Skin of body (tissue), 3 donors: ENCODE measurements at places on chromosomes 2 and 18. TPM values are rescaled to one million over a fixed set of nuclear protein-coding genes. Genes with fewer than 3 reads are reported as not detected.

GRCh38 chr2:78978340-78978739 is 47.2 kb upstream of the REG3G start:
- DNase-seq: no peak

DNA sequence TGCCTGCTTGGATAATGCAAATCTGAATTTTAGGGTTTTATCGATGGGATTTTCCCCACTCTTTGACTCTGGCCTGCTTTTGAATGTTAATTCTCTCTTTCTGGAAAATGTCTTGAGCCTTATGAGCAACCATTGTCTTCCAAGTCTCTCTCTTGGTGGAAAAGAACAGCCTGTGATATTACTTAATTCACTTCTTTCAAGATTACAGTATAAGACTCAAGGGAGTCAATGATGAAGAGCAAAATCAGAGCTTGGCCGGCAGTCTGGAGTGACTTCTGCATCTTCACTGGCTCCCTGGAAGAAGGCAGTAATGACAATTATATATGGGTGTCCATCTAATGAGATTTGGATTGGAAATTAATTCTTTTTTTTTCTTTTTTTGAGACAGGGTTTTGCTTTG is 122.9 kb upstream of the ZEB2 start:
- DNase-seq: no peak

C2orf15 gene
- total RNA-seq: 1.4 TPM

DNA sequence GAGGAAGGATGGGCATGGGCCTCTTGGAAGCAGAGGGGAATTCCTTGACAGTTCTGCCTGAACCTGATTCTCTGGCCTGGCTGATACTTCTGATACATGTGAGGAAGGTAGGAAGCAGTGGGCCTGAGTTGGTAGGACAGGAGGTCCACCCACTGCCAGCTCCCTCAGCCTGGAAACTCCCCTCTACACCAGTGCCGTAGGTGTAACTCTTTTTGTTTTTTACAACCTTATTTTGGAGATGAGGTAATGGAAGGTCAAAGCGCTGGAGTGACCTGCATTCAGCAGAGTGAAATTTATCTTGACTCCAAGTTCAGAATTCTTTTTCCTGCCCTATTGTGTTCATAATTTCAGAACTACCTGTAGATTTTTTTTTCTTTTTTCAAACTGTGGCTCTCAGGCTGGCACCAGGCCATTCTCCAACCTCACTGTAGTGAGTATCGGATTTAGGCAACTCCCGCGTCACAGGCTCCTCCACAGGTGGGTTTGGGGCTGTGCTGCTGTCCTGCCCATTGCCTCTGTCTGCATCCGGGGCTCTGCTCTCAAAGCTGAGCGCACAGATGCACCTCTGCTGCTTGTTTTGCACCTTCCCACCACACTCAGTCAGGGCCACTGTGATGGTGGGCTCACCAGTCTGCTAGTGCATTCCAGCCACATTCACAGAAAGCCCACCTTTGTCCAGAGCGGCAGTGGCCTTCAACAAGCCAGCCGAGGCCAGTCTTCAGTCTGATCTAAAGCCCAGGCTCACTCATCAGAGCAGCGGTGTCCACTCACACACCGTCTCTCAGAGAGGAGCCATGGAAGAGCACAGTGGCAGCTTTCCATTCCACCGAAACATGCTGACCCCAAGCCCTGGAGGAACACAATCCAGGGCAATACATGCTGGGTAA is 87.2 kb downstream of the UXS1 start:
- no peak for DNase-seq

DNA sequence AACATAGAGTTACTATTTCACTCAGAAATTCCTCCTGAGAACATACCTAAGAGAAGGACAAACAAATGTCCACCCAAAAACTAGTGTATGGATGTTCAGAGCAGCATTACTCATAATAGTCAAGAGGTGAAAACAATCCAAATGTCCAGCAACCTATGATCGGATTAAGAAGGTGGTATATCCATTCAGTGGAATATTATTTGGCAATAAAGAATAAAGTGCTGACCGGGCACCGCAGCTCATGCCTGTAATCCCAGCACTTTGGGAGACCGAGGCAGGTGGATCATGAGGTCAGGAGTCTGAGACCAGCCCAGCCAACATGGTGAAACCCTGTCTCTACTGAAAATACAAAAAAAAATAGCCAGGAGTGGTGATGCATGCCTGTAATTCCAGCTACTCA is 182.8 kb upstream of the AGAP1 start:
- DNase-seq: no peak

APCDD1 gene
- total RNA-seq: 125 TPM

DNA sequence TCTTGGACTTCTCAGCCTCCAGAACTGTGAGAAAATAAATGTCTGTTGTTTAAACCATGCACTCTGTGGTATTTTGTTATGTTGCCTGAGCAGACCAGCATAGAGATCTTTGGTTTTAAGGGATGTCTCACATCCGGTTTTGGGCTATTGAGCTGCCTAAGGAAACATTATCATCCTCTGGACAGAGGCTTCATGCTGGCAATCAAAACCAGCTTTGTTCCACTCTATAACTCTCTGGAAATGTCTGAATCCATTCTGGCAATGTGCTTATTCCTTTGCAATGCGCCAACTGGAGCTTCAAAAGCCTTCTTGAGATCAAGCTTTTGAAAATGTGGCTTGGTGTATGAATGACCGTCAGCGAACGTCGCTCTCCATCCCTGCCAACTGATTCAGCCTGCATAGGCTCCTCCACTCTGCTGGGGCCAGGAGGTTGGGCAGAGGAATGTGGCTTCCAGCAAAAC is 183.6 kb upstream of the MGAT5 start:
- no peak for DNase-seq

- no peak for DNase-seq
Measured at GRCh38 chr2:185137700-185138099, 539.4 kb downstream of the ZNF804A start.

GRCh38 chr2:135265960-135266490 is 213.9 kb downstream of the RAB3GAP1 start:
- DNase-seq: no peak

DNA sequence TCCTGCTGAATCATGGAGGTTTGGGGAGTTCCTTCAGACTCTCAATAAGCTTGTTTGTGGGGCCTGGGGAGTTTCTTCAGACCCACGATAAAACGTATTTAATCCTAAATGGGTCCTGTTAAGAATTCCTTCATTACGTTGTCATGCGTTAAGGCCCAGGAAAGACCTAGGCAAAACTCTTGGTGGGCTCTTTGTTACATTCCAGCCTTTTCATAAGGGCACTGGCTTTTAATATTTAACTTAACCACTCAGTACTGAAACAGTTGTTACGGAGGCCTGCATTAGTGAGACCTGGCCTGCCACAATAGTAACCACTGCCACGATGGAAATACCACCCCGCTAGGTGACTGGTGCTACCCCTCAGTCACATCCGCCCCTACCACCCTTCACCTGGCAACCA is 17.5 kb upstream of the BIN1 start:
- no peak for DNase-seq

GRP gene
- 2.4 TPM for total RNA-seq
